Liver (tissue), 10 donors: ENCODE measurements at places on chromosomes 7 and 10. TPM values are rescaled to one million over a fixed set of nuclear protein-coding genes. Genes with fewer than 3 reads are reported as not detected.

ABCC2 gene
- total RNA-seq: 45.6 TPM

CPA4 gene
- total RNA-seq: not detected

HYCC1 gene
- 15.1 TPM for total RNA-seq

PNLIPRP3 gene
- total RNA-seq: not detected

SCRN1 gene
- total RNA-seq: 4.1 TPM

THSD7A gene
- total RNA-seq: 1.3 TPM

ARL4A gene
- total RNA-seq: 77.3 TPM

SYT15 gene
- 1.8 TPM for total RNA-seq

OR6B1 gene
- 0.05 TPM for total RNA-seq

ABCB8 gene
- total RNA-seq: 12.4 TPM

CABCOCO1 gene
- total RNA-seq: not detected

TSPAN14 gene
- 36.8 TPM for total RNA-seq

FGFBP3 gene
- total RNA-seq: 0.25 TPM

GALNT11 gene
- 14.4 TPM for total RNA-seq

STOX1 gene
- 2.6 TPM for total RNA-seq

CYCS gene
- total RNA-seq: 23.1 TPM

PLPP4 gene
- 2.8 TPM for total RNA-seq

ANKRD1 gene
- total RNA-seq: 0.25 TPM

CDHR3 gene
- total RNA-seq: 10.5 TPM

PTN gene
- 0.50 TPM for total RNA-seq

PAX2 gene
- not detected for total RNA-seq

SPDYE6 gene
- total RNA-seq: not detected

HMX2 gene
- not detected for total RNA-seq

UTF1 gene
- total RNA-seq: not detected

AGR2 gene
- not detected for total RNA-seq

ZPBP gene
- 0.14 TPM for total RNA-seq

ATAD1 gene
- 33.4 TPM for total RNA-seq

PNLIPRP1 gene
- not detected for total RNA-seq

GIMAP5 gene
- total RNA-seq: 11.1 TPM

NPTX2 gene
- total RNA-seq: 1.5 TPM

C10orf62 gene
- 0.56 TPM for total RNA-seq

LEP gene
- not detected for total RNA-seq

TMEM196 gene
- not detected for total RNA-seq

NOS3 gene
- total RNA-seq: 6.1 TPM
